ENCODE measurements at places on chromosomes 3 and 15.

DNA sequence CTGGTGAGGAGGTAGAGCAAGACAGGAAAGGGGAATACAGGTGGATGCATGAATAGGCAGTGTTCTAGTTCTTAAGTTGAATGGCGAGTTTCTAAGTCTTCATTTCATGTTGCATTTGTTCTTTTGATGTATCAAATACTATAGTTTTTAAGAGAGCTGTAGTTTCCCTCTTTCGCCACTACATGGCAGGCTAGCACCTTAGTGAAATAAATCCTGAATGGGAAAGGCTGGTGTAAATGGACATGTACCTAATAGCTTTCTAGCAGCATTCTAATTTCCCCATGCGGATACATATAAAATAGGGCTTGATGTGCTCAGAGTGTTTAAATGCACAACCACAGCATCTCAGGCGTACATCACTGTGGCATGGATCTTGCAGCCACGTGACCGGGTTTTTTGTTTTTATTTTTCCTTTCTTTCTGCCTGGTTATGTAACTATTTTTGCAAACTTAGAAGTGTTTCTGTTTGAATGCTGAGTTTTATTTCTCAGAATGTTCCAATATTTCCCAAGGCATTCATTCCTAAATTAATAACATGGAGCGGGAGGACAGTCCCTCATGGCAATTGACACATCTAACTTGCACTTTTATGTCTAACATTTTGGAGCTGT lies 23.5 kb upstream of the CLN6 start:
- DNase-seq: peak; percentile 54

DNA sequence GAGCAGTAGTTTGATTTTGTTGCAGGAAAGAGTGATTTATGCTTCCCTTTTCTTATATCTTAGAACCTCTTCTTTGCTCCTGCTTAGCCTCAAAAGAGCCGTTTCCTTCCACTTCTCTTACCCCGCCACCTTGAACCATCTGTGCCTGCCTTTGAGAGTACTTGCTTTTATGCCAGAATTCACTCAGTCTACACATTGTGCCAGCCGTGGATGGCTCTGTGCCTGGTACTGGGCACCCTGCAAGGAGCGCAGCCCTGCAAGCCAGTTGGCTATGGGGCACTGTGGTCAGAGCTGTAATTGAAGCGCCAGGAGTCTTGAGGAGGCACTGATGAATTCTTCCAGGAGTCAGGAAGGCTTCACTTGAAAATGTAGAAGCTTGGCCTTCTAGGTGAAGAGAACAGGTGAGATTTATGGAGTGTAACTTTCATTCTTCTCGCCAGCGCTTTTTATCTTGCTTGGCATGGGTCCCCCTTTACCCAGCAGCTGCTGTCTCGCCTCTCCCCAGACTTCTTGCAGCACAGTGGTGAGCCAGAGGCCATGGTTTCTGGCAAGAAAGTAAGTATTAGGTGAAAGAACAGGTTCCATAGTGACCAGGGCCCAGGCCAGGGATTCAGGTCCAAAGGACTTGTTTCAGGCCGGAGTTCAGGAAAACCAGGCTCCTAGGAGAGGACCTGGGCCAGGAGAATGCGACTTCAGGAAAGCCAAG lies 4.9 kb downstream of the TMED3 start:
- no peak for DNase-seq

DNA sequence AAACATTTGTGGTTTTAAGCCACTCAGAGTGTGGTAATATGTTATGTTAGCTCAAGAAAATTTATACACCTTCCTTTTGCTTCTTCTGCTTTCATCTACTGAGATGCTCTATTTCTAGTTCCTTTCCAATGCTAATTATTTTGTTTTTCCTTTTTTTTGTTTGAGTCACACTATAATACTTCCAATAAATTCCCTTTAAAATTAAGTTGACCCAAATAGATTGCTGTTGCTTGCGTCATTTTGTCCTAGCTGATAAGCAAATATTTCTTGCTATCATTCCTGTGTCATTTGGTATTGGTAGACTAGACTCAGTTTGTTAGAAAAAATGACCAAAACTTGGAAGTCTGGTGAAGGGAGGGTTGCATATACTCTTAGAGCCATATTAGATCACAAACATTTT lies 437.0 kb upstream of the CNTN6 start:
- no peak for DNase-seq

GRCh38 chr3:151224268-151224866 lies 21.4 kb upstream of the GPR171 start:
- DNase-seq: no peak

GRCh38 chr15:70589221-70589620 lies 174.1 kb downstream of the UACA start:
- no peak for DNase-seq

GRCh38 chr3:42683875-42684598 lies 1.3 kb upstream of the KLHL40 start:
- DNase-seq: no peak

DNA sequence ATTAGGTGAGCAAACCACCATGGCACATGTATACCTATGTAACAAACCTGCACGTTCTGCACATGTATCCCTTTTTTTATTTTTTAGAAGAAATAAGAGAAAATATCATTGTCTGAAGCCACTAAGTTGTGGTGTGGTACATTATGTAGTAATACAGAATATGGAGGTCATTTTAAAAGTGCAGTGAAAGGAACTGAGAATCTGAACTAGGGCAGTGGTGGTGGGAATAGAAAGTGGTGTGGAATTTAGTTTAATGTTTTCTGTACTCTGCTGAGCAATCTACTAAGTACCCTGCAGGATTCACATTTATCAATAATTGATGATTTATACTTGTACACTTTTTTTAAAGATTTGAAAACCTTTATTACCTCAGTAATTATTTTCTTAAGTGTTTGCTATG lies 283.5 kb downstream of the CHL1 start:
- no peak for DNase-seq

- peak; percentile 45 for DNase-seq
Measured at GRCh38 chr3:189771842-189772450, 140.8 kb downstream of the TP63 start.

GRCh38 chr3:122245513-122246174 lies 62.2 kb downstream of the CASR start:
- DNase-seq: no peak

GRCh38 chr3:42605546-42606173 lies 5.2 kb downstream of the NKTR start:
- DNase-seq: no peak

- no peak for DNase-seq
Measured at GRCh38 chr3:171755656-171756055, 54.6 kb downstream of the PLD1 start.

DNA sequence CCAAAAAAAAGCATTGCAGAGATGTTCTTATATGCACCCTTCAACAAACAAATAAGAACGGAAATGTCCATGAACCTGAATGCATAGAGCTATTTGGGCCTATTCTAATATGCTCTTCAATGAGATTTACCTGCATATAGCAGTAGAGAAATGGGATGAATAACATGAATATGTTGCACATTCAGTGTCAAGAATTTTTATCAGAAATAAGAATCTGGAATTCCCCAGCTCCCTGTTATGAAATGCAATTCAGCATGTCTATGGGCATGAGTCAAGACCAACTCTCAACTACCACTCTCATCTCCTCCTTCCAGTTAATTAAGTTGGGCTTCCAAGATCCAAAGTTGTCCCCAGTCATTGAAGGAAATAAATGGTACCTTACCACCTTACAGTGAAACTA lies 133.7 kb upstream of the ALCAM start:
- DNase-seq: no peak

DNA sequence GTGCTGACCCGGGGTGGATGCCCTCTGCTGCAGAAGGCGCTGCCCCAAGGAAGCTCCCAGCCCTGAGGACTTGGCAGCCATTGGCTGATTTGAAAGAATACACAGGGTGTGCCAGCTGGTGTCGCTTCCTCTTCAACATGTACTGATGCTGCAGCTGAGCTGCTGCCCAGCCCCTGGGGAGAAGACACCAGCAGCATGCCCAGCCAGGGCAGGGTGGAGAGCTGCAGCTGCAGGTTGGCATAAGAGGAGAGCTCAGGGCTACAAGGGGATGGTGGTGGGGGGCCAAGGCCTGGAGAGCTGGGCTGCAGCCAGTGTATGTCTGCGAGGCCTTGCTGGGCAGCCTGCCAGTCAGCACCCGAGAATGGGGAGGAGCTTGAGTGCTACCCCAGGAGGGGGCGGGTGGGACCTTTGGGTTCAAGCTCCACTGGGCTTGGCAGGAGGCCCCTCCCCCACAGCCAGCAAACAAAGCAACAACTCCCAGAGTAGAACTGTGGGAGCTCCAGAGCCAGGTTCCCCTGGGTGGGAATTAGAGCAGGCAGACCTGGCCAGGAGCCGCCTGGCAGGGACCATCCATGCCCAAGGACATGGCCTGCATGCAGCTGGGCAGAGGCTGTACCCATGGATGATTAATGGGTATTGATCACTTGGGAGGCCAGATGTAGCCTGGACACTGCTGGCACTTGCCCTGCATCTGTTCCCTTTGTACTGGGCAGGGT lies 9.2 kb upstream of the SEMA4B start:
- DNase-seq: peak; percentile 72

GRCh38 chr3:79233431-79234060 lies 534.3 kb downstream of the ROBO1 start:
- no peak for DNase-seq

DNA sequence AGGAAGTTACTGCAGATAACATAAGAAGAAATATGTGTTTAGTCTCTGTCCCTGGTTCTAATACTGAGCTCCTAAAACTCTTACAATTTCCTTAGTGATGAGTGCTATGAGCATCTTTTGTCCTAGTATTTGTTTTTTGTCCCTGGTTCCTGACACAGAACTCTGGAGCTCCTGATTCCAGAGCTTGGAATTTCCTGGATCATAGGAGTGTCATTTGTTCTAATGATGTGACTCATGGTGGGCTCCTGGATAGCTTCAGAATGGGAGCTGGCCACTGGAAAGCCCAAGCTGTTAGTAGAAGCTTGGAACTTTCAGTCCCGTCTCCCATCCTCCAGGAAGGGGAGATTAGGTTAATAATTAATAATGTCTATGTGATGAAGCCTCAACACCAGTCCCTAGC lies 98.2 kb downstream of the CNTN6 start:
- no peak for DNase-seq

DNA sequence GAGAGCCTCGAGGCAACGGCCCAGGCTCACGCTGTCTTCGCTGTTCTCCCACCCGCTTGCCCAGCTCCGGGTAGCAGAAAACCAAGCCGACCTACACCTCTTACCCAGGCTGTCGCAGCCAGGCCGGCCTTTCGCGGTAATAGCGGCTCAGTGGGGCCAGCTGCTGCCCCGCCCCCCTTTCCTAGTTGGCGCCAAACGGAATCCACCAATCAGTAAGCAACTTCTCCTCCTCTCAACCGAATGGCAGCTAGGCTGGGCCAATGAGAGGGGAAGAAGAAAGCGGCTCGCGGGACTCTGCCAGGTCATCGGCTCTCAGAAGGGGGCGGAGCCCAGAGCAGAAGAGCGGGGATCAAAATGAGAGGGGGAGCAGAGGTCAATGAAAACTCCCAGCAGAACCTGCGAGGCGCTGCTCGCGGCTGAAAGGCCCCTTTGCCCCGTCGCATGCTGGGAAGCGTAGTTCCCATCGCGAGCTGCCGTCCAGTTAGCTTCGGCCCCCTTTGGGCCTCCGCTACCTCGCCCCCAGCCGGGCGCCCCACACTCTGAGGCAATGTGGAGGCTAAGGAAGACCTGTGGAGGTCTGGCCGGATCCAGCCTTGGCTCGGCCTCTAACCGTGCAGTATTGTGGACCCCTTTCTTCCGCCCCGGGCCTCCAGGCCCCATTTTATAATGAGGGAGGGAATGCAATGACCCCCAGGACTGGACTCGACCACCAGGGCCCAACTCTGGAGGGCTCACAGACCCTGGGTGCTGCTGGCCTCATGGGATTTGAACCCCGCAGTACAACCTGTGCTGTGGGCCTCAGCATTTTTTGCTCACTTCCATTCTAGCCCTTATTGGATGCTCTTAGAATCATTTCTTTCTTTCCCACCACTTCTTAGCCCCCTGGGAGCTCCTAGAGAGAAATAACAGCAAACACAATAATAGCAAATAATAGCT lies at the start of gene CDC25A:
Gene CDC25A (minus strand): TSS at position 152 of the 936 bp plus-strand sequence. CDS start 470 bp downstream, outside the sequence.
- peak; percentile 92 for DNase-seq

- no peak for DNase-seq
Measured at GRCh38 chr15:39139431-39140059, 441.3 kb upstream of the THBS1 start.

- DNase-seq: no peak
Measured at GRCh38 chr15:99481951-99482230, 83.9 kb upstream of the MEF2A start.

GRCh38 chr3:131795390-131796090 lies 239.3 kb downstream of the CPNE4 start:
- DNase-seq: peak; percentile 19

GRCh38 chr3:126969586-126969985 lies 13.3 kb upstream of the PLXNA1 start:
- no peak for DNase-seq

GRCh38 chr3:28228623-28229022 lies 12.8 kb upstream of the CMC1 start:
- DNase-seq: no peak

- DNase-seq: no peak
Measured at GRCh38 chr15:52113708-52114107, 1.1 kb upstream of the BCL2L10 start.

DNA sequence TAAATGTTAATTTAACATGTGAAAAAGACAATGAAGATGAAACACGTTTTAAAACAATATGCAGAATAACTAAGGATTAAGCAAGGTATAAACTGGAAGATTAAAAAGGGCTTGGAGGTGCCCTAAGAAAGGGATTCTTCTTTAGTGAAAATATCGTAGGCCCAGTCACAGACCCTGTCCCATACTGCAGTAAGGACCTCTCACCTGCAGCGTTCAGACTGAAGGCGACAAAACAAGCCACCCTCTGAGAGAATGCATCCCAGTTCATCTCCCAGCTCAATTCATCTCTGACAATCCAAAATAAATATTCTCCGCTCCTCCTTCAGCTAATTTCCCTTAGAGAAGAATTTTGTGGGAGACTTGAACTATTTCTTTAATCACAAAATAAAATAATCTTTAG lies 102.3 kb upstream of the ARL6 start:
- DNase-seq: no peak

GRCh38 chr3:120172070-120172469 lies 77.8 kb upstream of the GSK3B start:
- no peak for DNase-seq

DNA sequence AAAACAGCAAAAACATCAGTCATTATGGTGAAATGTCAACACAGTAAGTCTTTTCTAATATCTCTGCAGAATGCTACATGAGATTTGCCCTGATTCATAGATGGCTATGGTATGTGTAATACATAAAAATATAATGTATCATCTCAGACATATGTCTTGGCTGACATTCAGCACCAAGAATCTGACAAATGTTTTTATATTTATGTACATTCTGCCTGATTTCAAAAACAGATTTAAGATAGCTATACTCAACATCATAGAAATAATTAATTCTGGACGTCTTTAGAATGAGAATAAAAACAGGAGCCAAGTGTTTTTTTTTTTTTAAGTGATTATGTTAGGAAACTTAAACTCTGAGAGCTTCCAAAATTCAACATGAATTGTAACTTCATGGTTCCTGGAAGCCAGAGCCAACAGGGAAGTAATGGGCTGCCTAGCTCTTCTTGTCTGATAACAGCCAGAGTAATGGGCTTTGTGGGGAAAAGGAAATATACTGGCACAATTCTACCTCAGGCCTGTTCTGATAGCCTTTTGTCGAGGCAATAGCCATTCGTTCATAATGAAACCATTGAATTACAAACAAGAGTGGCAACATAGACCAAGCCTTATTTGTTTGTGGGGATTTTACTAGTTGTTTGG lies 184.4 kb downstream of the VGLL4 start:
- DNase-seq: no peak

Data from NCI-H1436 treated with DMSO at 0.1 percent for 48 hours (cell line).